ENCODE measurements at places on chromosomes 5 and 9. TPM values are rescaled to one million over a fixed set of nuclear protein-coding genes. Genes with fewer than 3 reads are reported as not detected.

The OCLN gene
- total RNA-seq, result 3.4 TPM

The ADCY2 gene
- 0.42 TPM for total RNA-seq

The ATOSB gene
- total RNA-seq, result 4.9 TPM

The PFN3 gene
- not detected for total RNA-seq

The LMX1B gene
- 0.05 TPM for total RNA-seq

The BNC2 gene
- 3.9 TPM for total RNA-seq

The HTR1A gene
- not detected for total RNA-seq

The CCDC180 gene
- total RNA-seq, result 1.6 TPM

The SLC25A2 gene
- 0.09 TPM for total RNA-seq

The SPATA31A3 gene
- total RNA-seq, result not detected
